ENCODE measurements at places on chromosomes 13 and 19.

GRCh38 chr19:55454787-55455243 lies 6.6 kb downstream of the ISOC2 start:
- no peak for DNase-seq

DNA sequence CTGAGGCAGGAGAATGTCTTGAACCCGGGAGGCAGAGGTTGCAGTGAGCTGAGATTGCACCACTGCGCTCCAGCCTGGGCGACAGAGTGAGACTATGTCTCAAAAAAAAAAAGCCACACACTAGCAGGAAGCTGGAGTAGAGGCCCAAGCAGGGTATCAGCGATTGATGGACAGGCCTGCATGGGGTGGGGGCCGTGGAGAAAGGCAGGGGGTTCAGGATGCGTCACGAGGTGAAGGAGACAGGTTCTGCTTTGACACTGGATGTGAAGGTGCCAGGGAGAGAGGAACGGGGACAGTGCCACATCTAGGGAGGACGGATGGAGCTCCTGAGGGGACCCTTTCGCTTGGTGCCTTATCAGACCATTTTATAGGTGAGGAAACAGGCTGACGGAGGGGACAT lies 7.1 kb downstream of the COLGALT1 start:
- no peak for DNase-seq

GRCh38 chr19:13091400-13092157 lies 11.1 kb downstream of the LYL1 start:
- peak; percentile 87 for DNase-seq

DNA sequence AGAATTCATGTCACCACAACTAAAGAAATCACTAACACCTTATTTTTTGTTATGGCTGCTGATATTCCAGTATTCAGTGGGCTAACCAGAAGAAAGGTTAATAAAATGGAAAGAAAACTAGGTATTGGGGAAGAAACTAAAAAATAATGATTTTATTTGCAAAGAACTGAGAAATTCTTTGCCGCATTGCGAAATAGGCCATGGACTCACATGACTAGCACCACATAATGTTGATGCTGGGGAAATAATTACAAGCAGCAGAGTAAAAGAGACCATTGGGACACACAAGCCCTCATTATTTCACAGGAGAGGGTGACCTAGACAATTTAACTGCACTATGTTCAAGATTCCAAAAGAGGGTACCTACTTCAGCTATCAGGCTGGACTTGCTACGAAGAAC lies 1411.5 kb downstream of the SLITRK5 start:
- DNase-seq: no peak

DNA sequence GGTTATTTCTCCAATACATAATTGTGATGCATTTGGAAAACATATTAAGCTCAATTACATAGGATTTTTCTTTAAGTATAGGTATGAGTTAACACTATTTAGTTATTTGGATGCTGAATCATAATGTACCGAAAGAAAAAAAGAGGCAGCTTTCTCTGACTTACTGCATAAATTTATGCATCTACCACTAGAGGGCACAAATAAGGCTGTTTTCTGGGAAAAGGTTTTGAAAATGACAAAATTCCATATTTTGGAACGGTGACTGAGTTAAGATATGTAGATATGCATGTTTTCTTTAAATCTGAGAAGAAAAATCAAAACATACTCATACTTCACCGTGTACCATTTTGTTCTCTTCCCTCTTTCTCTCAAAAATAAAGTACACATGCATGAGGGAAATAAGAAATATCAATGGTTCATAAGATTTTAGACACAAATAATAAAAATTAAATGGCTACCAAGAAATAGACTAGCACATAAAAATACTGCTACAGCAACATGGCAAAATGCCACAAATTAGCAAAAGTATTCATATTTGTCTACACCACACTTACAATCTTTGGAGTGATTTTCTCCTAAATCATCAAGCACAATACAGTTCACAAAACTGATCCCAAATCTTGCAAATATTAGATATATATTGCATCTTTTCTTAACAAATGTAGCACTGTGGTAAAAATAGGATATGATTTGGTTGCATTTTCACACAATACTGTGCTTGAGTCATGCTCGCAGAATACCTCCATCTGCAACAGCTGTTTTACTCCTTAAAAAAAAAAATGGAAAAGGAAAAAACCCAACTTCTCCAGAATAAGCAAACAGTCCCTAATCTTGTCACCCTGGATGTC lies 260.0 kb downstream of the FGF14 start:
- DNase-seq: peak; percentile 4
